A549 (cell line): ENCODE measurements at places on chromosomes 5 and 9.

DNA sequence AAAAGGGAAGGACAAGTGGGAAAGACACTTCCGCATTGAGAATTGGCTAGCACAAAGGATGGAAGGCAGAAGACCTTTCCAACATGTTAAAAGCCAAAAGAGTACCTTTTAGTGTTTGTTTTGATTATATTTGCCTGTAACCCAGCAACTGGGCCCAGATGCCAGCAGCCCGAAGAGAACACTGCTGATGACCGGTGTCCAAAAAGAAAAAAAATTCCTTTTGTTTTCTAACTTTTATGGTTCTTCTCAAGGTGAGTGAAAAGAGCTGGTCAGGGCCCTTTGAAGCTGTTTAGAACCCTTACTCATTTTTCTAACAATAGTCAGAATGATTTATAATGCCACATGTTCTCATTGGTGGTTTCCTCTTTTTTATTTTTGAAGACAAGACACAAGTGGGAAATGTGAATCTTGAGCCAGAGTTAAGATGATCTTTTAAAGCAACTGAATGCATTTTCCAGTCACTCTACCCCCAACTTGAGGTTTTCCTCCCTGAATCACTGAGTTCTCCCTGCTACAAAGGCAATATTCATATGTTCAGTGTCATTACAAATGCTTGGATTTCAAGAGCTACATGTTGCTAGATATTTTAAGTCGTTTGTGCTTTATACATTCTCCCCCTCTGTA, 32.3 kb upstream of the ZNF462 start:
- no peak for DNase-seq

- DNase-seq, result no peak
Measured at GRCh38 chr9:37989701-37990100, 79.3 kb downstream of the SHB start.

DNA sequence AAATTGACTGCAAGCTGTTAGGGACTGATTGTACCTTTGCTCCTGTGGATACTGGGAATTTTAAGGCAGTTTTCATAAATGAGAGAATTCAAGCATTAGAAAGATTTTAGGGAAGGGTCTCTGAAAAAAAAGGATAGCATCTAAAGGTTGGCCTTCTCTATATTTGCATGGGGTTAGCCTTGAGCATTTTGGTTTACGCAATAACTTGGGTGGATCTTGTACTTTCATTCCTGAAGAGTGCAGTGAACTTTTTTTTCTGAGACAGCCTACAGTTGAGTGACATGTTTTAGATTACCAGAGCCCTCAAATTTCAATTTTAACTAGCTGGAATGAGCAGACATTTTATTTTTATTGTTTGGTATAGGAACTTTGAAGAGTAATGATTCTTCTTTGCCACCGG, 91.6 kb upstream of the NR3C1 start:
- DNase-seq, result peak; percentile 68

GRCh38 chr5:6468104-6468503, 19.4 kb downstream of the UBE2QL1 start:
- DNase-seq, result no peak

- DNase-seq, result no peak
Measured at GRCh38 chr5:23648656-23649055, 141.2 kb downstream of the PRDM9 start.

GRCh38 chr9:99140685-99141314, 35.9 kb downstream of the TGFBR1 start:
- DNase-seq, result peak; percentile 57

DNA sequence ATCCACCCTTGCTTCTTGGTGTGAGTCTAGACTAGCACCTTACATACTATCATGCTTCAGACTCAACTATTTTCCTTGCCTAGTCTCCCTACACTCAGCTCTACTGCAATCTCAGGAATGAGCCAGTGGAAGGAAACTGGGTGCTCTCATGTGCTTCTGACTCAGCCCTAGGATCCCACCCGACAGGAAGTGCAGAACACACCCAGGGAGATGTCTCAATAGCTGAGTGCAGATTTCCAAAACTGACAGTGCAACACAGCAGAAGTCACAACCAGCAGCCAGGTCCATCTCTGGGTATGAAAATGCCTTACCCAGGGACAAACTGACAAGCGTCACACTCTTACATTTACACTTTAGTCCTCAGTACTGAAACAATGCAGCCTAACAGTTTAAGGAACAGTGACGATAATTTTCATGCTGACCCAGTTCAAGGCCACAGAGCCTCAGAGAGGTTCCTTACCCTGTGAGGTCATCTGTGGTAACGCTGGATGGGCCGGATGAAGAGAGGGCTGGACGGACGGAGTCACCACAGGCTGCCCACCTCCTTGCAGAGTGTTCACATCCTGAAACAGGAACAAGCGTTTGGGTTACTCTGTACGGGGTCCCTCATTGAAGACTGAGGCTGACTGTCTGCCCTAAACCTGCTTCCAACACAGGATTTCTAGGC, 33.0 kb downstream of the FKBP15 start:
- peak; percentile 22 for DNase-seq
